Activated T-cell treated with anti-CD3 and anti-CD28 coated beads, Interleukin-2, amount 50 U/mL, for 48 hours (primary cell): ENCODE measurements at places on chromosomes 11 and 22.
A peak's percentile ranks its signal among the peaks of the same experiment; 100 is the strongest.

- DNase-seq = no peak
Measured at GRCh38 chr11:31236143-31236542, 133.4 kb downstream of the DCDC1 start.

- DNase-seq = no peak
Measured at GRCh38 chr11:10594407-10594806, 25.9 kb upstream of the LYVE1 start.

GRCh38 chr11:117618982-117619355, 178.0 kb downstream of the DSCAML1 start:
- DNase-seq = no peak

DNA sequence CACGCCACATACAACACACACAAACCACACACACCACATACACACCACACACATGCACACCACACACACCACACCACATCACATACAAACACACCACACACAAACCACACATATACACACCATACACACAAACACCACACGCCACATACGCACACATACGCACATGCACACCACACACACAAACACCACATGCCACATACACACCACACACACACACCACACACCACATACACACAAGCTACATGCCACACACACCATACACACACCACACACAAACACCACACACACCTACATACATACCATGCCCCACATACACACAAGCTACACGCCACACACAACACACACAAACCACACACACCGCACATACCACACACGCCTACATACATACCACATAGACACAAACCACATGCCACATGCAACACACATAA, 15.7 kb upstream of the TH start:
- DNase-seq = no peak

DNA sequence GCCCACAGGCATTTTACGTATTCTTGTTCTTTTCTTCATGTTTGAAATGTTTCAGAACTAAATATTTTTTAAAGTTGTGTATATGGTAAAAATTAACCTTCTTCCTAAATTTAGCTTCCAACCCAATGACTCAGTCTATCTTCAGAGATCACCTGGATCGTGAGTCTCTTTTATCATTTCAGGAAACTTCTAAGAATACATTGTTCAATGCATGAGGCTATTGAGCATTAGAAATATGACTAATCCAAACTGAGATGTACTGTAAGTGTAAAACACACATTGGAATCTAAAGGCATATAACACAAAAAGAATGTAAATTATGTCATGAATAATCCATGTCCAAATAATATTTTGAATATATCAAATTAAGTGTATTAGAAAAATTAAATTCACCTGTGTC, 265.2 kb downstream of the LUZP2 start:
- DNase-seq = no peak

DNA sequence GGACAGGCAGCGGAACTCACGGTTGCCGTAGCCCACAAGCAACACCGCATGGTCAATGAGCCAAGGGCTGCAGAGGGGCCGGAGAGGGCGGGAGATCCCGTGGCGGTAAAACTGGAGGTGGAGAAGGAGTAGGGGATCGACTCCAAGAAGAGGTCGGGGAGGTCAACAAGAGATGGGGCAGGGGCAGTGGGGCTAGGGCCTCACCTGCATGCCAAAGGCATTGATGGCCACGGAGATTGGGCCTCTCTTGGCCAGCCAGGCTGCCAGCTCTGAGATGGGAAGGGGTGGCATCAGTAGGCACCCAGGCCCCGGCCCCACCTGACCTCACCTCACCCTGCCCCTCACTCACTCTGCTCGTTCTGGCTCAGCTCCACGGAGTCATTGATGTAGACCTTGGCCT, 3.9 kb downstream of the CTSF start:
- no peak for DNase-seq

GRCh38 chr11:3882655-3883054, 27.2 kb downstream of the STIM1 start:
- no peak for DNase-seq

DNA sequence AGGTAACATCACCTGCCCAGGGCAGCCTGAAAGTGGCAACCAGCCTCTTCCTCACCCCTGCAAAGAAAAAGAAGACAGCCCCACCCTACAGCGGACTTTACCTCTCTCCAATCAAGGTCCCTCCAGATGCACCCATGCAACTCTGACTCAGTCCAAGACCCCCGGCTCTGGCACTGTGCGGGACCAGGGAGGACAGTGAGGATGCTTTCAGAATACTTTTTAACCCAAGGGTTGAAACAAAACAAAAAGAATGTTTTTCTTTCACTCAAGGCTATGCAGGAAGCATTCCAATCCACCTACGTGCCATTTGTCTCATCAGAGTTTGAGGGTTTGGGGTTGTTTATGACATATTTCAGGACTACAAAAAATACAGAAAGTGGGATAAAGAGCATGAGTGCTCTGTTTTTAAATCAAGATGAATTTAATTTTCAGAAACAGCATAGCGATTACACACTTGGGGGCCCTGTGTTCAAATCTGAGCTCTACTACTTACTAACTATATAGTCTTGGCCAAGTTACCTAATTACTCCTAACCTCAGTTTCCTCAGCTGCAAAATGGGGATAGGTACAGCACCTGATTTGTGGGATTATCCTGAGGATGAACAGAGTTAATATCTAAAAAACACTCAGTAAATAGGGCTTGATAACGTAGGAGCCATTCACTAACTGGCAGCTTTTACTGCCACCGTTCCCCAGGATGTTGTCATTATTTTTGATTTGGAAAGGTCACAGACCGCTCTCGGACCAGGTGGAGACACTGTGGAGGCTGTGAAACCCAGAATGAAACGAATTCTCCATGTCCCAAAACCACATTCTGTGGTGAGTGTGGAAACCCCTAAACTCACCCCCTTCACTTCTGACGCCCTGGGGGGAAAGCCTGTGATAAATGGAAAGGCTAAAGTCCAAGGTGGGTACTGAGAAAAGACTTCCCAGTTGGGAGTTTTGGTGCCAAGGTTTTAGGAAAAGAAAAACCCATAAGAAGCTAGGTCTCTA, 5.6 kb downstream of the PLAAT3 start:
- no peak for DNase-seq

GRCh38 chr11:71500601-71501021, 26.5 kb upstream of the KRTAP5-7 start:
- DNase-seq = no peak

DNA sequence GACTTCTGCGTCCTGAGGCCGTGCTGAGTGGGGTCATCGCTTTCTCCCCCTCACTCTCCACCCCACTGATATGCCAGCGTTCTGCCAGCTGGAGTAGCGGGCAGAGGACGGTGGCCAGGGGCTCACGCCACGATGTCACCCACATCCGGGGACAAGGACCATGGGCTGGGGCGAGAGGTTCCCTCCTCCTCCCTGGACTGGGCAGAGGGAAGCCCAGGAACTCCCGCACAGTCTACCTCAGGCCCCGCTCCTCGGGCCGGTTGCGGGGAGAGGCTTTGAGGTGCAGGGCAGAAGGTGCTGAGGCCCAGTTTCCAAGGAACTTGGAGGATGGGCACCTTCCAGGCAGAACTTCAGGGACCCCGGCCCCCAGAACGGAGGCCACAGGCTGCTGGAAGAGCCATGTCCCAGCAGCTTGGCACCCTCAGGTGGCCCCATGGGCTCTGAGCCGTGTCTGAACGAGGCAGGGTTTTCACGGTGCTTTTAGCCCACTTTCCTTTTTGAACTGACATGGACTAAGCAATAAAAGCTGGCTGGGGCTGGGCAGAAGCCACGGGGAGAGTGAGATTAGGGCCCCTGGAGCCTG, 25.4 kb downstream of the ADAMTS15 start:
- DNase-seq = no peak

- peak; percentile 67 for DNase-seq
Measured at GRCh38 chr22:39144101-39144767, 8.2 kb downstream of the CBX7 start.

- DNase-seq = no peak
Measured at GRCh38 chr11:133175103-133175502, 357.2 kb downstream of the OPCML start.

GRCh38 chr11:27296497-27296896, 66.5 kb downstream of the CCDC34 start:
- no peak for DNase-seq

DNA sequence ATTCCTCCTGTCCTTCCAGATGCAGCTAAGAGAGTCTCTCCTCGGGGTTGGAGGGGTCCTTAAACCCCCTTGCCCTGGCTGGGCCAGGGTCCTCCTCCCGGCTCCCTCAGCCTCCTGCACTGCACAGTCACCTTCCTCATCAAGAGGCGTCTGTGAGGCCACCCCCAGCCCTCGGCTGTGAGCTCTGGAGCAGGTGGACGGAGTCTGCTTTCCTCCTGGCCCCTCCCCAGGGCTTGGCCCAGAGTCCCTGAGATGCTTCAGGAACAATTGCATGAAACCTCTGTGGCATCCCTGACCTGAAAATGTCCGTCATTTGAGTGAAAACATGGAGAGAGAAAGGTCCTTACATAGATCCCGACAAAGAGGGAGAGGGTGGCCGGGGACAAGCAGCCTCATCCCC, 6.7 kb upstream of the FGF3 start:
- no peak for DNase-seq

GRCh38 chr11:96229354-96229977, 113.5 kb downstream of the MAML2 start:
- DNase-seq = no peak

DNA sequence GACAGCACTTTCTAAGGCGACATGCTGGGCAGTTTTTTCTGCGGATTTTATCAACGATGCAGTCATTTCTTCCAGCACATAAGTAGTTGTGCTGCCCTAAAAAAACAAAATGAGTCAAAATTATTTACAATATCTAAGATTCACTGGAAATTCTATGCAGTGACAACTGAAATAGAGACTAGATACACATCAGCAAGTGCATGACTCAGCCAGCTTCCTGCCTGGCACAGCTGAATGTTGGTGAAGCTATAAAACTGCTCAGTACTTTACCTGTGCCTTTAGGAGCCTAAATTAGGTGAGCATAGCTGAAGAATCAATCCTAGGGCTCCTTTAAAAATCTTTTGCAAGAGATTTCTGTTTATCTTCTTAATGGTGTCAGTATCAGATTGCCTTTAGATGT, 37.8 kb downstream of the PGR start:
- DNase-seq = no peak

DNA sequence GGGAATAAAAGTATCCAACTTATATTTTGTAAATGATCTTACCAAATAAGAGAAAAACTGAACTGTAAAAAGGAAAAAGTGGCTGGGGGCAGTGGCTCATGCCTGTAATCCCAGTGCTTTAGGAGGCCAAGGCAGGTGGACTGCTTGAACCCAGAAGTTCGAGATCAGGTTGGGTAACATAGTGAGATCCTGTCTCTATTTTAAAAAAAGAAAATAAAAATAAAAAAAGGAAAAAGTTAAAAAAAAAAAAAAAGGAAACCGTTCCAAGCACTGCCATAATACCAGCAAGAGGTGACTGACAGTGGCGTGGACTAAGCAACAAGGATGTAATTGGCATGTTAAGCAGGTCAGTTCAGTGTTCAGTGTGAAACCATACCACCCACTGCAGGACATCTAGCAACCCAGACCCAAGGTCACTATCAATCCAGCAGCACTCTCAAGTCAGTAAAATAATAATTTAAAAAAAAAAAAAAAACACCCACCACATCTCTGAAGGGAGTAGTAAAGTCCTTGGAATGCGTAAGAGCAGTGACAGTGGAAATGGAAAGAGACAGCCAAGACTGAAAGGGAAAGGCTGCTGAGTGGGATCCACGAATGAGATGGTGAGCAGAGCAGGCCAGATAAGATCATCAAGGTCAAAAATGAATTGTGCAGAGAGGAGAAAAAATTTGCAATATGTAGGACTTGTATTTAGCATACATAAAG, 43.6 kb downstream of the MAPK1 start:
- DNase-seq = no peak

DNA sequence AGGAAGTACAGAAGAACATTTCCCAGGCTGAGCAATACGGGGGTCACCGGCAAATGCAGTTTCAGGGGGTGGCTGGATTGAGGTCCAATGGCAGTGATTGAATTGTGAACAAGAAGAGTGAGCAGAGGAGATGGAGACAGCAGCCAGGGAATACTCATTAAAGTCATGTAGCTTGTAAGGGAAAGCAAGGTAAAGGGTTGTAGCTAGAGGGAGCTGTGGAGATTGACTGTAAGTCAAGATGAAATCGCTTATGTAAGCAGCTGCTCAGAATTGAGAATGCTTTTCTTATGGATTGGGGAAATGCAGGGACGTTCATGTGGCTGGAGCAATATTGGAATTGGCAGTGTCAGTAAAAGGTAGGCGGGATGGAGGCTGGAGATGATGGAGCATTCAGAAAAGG, 111.4 kb upstream of the TBCEL start:
- DNase-seq = no peak

DNA sequence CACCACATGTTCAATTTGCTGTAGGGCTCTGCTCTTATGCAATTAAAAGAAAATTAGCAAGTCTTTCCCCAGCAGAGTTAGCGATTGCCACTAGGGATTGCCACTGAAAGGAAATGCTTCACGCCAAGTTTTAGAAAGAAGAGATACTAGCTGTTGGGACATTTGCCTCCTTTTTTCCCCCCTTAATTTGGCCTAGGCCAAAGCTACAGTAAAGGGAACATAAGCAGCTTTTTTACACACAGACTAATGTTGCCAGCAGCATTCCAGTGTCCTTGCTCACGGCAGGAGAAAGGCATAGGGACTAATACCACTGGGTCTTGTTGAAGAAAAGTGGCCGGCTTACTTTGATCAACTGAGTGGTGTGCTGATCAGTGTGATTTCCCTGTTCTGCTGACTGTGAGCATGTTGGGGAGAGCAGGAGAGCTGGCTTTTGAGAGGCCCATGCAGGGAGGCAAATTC, 71.2 kb downstream of the PHF21A start:
- no peak for DNase-seq

DNA sequence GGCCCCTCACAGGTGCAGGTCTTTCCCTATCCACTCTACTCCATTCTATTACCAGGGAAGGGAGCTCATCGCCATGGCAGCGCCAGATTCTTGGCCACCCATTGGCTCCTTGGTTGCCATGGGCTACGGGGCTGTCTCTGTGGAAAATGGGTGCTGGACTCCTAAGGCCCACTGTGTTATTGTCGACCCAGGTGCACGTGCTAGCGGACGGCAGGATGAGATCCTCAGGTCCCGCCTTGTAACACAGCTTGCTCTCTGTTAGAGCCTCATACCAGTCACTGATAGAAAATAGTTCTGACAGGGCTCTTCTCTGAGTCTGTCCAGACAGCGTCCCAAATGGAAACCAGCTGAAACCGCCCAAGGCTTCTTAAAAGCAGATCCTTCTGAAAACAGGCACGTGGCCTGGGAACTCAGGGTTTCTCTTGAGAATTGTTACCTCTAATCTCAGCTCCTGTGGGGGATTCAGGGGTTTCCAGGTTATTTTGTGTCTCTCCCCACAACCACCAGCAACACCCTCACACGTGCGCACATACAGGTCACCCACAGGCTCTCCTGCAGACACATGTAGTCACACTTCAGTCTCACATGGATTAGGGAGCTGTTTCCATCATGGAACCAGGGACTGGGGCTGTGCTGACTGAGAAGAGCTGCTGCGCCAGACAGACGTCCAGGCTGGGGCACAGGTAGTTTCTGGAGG, 1.5 kb downstream of the TUB start:
- no peak for DNase-seq

DNA sequence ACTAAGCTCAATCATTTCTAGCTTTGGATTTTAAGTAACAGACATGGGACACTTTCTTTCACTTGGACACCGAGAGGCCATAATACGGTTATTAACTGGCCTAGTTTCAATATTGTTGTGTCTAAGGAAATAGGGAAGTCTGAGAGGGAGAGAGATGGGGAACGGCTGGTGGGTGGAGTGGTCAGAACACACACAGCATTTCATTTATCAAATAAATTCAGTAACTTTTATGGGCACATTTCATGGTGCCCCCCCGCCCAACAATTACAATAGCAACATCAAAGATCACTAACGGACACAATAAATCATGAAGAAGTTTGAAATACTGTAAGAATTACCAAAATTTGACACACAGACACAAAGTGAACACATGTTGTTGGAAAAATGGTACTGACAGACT, 10.7 kb downstream of the PRPF19 start:
- no peak for DNase-seq
